ENCODE measurements at places on chromosomes 2 and 18. TPM values are rescaled to one million over a fixed set of nuclear protein-coding genes. Genes with fewer than 3 reads are reported as not detected.

Gene C2orf66
- 0.19 TPM for total RNA-seq

Gene ADGRF3
- 0.13 TPM for total RNA-seq

Gene MFF
- total RNA-seq = 76.9 TPM

Gene NFE2L2
- 101 TPM for total RNA-seq

Gene LINC00305
- total RNA-seq = not detected

Gene PROM2
- 2.8 TPM for total RNA-seq

Gene TFCP2L1
- total RNA-seq = 0.69 TPM

Gene TTR
- not detected for total RNA-seq

Gene C2orf81
- 3.1 TPM for total RNA-seq

Gene SOX11
- not detected for total RNA-seq

Gene KCNJ13
- not detected for total RNA-seq

Gene PLGLB1
- 2.0 TPM for total RNA-seq

Gene LCT
- not detected for total RNA-seq

Gene EIF2B4
- total RNA-seq = 32.2 TPM

Gene RTP5
- total RNA-seq = not detected
